ENCODE measurements at places on chromosomes 3 and 15.

DNA sequence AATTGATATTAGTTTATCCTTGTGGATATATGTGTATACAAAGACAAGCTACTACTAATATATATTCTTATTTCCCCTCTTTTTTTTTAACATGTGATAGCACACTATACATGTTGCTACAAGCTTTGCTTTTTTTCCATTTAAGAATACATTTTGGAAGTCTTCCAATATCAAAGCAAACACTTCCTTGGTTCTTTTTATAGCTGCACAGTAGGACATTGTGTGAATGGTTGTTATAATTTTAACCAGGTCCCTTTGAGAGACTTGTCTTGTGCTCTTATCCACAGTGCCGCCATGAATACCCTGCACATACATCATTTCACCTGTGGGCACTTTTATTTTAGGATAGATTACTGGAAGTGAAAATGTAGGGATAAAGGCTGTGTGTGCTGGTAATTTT lies 88.7 kb downstream of the CACNA2D3 start:
- H3K4me1 ChIP-seq, result no peaks in the 10 kb centered on the region
- DNase-seq, result no peak
- no peaks in the 10 kb centered on the region for H3K27me3 ChIP-seq
- H3K36me3 ChIP-seq, result no peaks in the 10 kb centered on the region
- H3K27ac ChIP-seq, result no peak overlapping the region

- H3K27ac ChIP-seq, result peak overlapping the region; percentile 49
- H3K4me1 ChIP-seq, result peaks cover 2% of the 10 kb centered on the region
- H3K27me3 ChIP-seq, result no peaks in the 10 kb centered on the region
- peak overlapping the region; percentile 42 for H3K4me3 ChIP-seq
Measured at GRCh38 chr3:32401556-32402081, 10.0 kb downstream of the CMTM7 start.

DNA sequence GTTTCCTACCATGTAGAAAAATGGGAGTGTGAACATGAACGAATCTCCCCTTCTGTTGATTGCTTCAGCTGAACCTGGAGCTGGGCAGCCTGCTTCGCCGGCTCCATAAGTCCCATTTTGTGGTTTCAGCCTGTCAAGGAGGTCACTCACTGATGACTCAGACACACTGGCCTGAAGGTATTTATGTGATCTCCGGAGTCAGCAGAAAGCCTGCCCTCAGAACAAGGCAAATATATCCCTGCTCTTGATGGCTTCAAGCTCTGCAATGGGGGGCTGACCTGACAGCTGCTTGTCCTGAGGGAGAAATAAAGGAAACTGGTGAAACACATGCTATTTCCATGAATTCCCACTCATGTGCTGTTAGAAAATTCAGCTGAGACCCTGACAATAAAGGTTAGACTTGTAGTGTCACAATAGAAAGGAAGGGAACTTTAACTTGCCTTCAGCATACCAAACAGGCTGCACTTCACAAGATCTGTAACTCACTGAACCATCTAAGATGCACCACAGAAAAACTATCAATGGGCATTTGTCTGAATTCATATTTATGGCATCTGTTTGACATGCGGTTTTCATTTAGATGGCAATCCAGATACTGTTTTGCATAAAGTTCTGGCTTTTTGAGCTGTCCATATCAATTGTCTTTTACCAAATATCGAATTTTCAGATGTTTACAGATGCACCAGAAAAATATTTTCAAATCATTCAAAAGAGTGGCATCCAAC lies 282.0 kb upstream of the VEPH1 start:
- H3K36me3 ChIP-seq, result no peaks in the 10 kb centered on the region
- H3K4me3 ChIP-seq, result no peak overlapping the region
- H3K27me3 ChIP-seq, result no peaks in the 10 kb centered on the region
- no peak overlapping the region for H3K27ac ChIP-seq
- DNase-seq, result no peak

GRCh38 chr15:91783008-91783407 lies 70.5 kb upstream of the SLCO3A1 start:
- H3K4me3 ChIP-seq, result no peak overlapping the region
- H3K27ac ChIP-seq, result no peak overlapping the region
- H3K27me3 ChIP-seq, result no peaks in the 10 kb centered on the region
- no peak for DNase-seq

- H3K36me3 ChIP-seq, result no peaks in the 10 kb centered on the region
- DNase-seq, result no peak
- H3K27me3 ChIP-seq, result no peaks in the 10 kb centered on the region
- peaks cover 2% of the 10 kb centered on the region for H3K4me1 ChIP-seq
- H3K4me3 ChIP-seq, result no peak overlapping the region
Measured at GRCh38 chr15:37134699-37135131, 34.4 kb upstream of the MEIS2 start.

- H3K36me3 ChIP-seq, result no peaks in the 10 kb centered on the region
- H3K27me3 ChIP-seq, result no peaks in the 10 kb centered on the region
- no peak overlapping the region for H3K27ac ChIP-seq
- no peak overlapping the region for H3K4me3 ChIP-seq
- no peak for DNase-seq
Measured at GRCh38 chr15:62343397-62343796, 178.3 kb upstream of the C2CD4B start.

DNA sequence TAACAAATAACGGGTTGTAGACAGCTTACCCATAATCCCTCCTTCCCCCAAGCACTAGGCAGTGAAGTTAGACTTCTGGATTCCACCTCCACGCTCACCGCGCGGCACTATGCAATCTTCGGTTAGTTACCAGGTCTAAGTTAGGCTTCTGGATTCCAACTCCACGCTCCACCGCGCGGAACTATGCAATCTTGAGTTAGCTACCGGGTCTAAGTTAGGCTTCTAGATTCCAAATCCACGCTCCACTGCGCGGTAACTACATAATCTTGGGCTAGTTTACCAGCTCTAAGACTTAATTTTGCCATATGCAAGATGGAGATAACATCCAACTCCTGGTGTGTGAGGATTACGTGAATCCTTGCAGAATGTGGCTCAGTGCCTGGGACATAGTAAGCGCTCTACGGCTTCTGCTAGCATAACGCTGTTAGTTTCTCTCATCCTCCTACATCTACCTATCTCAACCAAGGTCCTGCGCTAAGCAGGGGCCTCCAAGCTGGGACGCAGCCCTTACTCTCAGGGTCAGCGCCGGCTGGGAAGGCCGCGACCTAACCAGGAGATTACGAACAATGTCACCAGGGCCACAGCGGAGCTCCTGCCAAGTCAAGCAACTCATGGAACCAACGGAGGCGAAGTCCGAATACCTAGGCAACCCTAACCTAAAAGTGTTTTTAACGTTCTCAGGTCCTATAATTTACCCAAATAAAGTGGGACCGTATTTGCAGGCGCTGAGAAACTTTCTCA lies 497 bp upstream of the RPLP1 start:
- H3K36me3 ChIP-seq, result peaks cover 47% of the 10 kb centered on the region
- DNase-seq, result no peak
- peak overlapping the region; percentile 53 for H3K27ac ChIP-seq
- peak overlapping the region; percentile 94 for H3K4me3 ChIP-seq

DNA sequence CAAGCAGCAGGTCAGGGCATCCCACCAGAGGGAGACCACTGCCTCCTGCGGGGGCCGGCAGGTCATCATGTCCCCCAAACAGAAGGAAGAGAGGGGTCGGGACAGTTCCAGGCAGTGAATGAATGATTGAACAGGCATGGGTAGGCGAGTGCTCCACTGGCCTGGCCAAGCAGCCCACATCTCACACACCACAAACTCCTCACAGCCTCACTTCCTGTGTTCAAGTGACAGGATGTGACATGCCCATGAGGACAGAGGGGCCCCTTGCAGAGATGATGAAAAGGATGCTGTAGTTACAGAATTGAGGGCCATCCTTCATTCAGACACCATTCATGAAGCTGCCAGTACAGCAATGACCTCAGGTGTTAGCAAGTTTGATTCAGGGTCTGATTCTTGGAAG lies 3.7 kb downstream of the IQSEC1 start:
- H3K4me3 ChIP-seq, result no peak overlapping the region
- peaks cover 24% of the 10 kb centered on the region for H3K27me3 ChIP-seq
- no peak for DNase-seq
- no peaks in the 10 kb centered on the region for H3K36me3 ChIP-seq
- H3K4me1 ChIP-seq, result peaks cover 3% of the 10 kb centered on the region
- H3K27ac ChIP-seq, result no peak overlapping the region

DNA sequence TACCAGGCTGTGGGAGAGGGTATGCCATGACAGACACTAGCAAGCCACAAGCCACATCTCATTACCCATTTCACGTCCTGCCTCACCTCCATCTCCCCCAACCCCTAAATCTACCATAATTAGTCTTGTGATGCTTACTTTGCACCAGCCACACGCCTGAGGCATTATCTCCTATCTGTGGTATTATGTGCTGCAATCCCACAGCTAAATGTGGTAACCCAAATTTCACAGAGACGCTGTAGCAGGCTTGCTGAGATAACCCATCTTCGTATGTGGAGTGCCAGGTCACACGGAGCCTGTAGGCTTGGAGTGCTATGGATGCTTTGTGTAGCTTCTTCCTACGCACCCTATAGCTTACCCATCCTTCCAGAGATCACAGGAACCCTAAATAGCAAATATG lies 256.7 kb upstream of the KCNH8 start:
- H3K4me1 ChIP-seq, result no peaks in the 10 kb centered on the region

DNA sequence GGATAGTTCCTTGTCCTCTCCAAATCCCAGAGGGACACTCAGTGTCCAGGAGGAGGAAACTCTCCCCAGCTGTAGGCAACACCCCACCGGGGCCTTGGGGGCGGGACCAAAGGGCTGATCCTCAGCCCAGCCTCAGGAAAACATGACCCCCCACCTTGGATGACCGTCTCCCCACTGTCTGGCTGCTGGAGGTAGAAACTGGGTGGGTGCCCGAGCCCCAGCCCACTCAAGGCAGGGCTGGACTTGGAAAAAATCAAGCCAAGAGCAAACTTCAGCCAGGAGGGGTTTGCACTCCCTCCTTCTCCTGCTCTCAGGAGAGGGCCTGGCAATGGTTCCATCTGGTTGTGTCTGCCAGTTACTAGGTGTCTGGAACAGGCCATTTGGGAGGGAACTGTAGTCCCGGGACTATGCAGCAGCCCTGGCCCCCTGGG lies 3.6 kb upstream of the RASL12 start:
- H3K4me1 ChIP-seq, result peaks cover 5% of the 10 kb centered on the region
- no peaks in the 10 kb centered on the region for H3K27me3 ChIP-seq
- no peak overlapping the region for H3K27ac ChIP-seq
- H3K36me3 ChIP-seq, result no peaks in the 10 kb centered on the region

DNA sequence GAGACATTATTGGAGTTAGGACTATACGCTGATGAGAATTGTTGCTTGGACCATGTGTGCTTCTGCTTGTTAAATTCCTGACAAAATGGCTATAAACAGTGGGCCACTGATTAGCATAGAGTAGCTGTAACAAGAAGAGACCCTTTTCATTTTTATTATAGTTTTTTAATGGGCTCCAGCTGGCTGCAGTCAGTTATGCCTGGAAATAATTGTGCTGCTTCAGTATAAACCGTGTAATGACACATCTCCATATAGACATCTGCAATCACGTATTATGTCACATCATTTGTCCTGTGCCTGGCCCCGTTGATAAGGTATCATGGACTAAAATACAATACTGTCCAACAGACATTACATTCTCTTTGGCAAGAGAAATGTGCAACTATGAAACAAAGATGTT lies 50.9 kb downstream of the ARPP21 start:
- DNase-seq, result no peak
- H3K36me3 ChIP-seq, result no peaks in the 10 kb centered on the region
- H3K4me1 ChIP-seq, result no peaks in the 10 kb centered on the region
- H3K27ac ChIP-seq, result no peak overlapping the region
- no peak overlapping the region for H3K4me3 ChIP-seq
- H3K27me3 ChIP-seq, result no peaks in the 10 kb centered on the region

DNA sequence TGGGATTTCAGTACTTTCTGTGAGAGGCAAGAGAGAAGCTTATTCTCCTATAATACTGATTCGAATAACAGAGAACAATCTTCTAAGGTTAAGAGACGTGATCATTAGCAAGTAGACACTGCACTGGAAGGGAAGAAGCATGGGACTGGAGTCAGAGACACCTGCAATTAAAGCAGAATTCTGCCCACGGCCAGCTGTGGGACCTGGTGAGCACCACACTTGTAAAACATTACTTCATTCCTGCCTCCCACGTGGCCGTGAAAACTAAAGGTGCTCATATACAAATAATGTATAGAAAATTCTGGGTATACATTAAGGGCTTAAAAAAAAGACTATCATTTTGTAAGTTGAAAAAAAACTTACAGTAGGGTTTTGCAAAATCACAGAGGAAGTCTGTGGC lies 2.0 kb downstream of the TM2D3 start:
- H3K27ac ChIP-seq, result no peak overlapping the region
- no peaks in the 10 kb centered on the region for H3K4me1 ChIP-seq
- H3K27me3 ChIP-seq, result no peaks in the 10 kb centered on the region
- no peak overlapping the region for H3K4me3 ChIP-seq
- DNase-seq, result no peak

DNA sequence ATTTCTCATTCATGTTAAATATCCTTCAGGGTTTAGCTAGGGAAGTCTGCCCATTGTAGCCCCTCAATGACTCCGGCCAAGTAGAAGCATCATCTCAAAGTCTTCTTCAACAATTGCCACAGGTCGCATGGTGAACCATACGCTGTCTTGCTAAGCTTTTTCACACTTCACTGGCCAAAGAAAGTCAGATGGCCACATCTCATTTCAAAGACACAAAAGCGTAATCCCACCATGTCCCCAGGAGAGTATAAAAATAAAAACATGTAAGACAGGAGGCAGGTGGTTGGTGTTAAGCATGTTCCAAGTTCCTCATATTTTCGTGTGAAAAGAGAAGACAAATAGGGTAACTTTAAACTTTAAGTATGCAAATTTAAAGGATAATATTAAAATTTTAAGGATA lies 147.4 kb downstream of the ERC2 start:
- no peaks in the 10 kb centered on the region for H3K27me3 ChIP-seq
- no peak overlapping the region for H3K4me3 ChIP-seq
- no peak overlapping the region for H3K27ac ChIP-seq
- no peak for DNase-seq

GRCh38 chr15:35142578-35142977 lies 57.5 kb upstream of the NANOGP8 start:
- no peak for DNase-seq
- H3K36me3 ChIP-seq, result no peaks in the 10 kb centered on the region
- no peak overlapping the region for H3K4me3 ChIP-seq
- no peaks in the 10 kb centered on the region for H3K27me3 ChIP-seq
- no peaks in the 10 kb centered on the region for H3K4me1 ChIP-seq

GRCh38 chr3:10602769-10603768 lies 97.7 kb upstream of the ATP2B2 start:
- no peak overlapping the region for H3K27ac ChIP-seq
- H3K4me3 ChIP-seq, result no peak overlapping the region
- no peaks in the 10 kb centered on the region for H3K27me3 ChIP-seq
- no peak for DNase-seq
- no peaks in the 10 kb centered on the region for H3K36me3 ChIP-seq

- H3K27ac ChIP-seq, result no peak overlapping the region
- H3K36me3 ChIP-seq, result no peaks in the 10 kb centered on the region
- DNase-seq, result no peak
- H3K27me3 ChIP-seq, result no peaks in the 10 kb centered on the region
- no peaks in the 10 kb centered on the region for H3K4me1 ChIP-seq
Measured at GRCh38 chr3:134753999-134754742, 40.9 kb upstream of the EPHB1 start.

- H3K4me3 ChIP-seq, result no peak overlapping the region
- H3K27ac ChIP-seq, result no peak overlapping the region
- H3K36me3 ChIP-seq, result no peaks in the 10 kb centered on the region
- DNase-seq, result no peak
- H3K27me3 ChIP-seq, result no peaks in the 10 kb centered on the region
Measured at GRCh38 chr15:57969355-57969754, 96.2 kb downstream of the ALDH1A2 start.

- no peaks in the 10 kb centered on the region for H3K36me3 ChIP-seq
- H3K4me3 ChIP-seq, result no peak overlapping the region
- no peak for DNase-seq
- no peaks in the 10 kb centered on the region for H3K4me1 ChIP-seq
- no peaks in the 10 kb centered on the region for H3K27me3 ChIP-seq
Measured at GRCh38 chr3:185444329-185444728, 54.5 kb downstream of the TMEM41A start.
